ENCODE measurements at places on chromosomes 5 and 9. TPM values are rescaled to one million over a fixed set of nuclear protein-coding genes. Genes with fewer than 3 reads are reported as not detected.

- peak; percentile 40 for DNase-seq
Observed at GRCh38 chr9:72592502-72593403, 71.3 kb downstream of the TMC1 start.

DNA sequence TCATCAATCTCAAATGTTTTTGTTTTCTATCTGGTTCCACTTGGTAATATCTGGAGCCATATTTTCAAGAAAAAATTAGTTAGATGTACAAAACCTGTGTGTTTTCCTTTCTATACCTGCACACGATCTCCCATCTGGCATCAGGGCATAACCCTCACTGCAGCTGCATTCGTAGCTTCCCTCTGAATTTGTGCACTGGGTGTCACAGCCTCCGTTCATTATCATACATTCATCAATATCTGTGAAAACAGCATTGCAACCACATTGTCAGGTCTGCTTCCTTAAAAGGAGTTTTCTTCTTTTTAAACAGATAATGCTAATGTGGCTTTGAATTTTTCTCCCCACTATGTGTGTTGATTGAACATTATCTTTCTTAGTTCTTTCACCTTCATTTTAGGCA is 202.7 kb downstream of the FBN2 start:
- DNase-seq, result no peak

DNA sequence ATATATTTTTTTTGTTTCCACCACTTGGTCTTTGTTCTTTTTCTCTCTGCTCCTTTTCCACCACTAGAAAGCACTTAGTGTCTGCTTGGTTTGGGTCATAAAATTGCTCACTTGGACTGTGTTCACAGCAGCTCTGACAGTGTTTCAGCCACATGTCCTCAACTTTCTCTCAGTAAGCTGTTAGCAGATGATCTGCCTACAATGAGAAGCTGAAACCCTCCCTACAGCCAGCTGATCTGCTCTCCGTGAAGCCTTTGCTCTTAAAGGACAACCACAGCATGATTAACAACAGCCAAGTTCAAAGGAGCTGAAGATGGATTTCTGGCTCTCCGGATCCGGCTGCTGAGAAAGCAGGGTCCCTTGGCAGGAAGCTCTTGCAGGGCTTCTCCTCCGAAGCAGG is 31.6 kb downstream of the PRLR start:
- DNase-seq, result no peak

GRCh38 chr5:106205916-106206571 is 1464.7 kb downstream of the EFNA5 start:
- no peak for DNase-seq

GRCh38 chr9:136429683-136430491 is 9.8 kb downstream of the INPP5E start:
- no peak for DNase-seq

- no peak for DNase-seq
Observed at GRCh38 chr5:25095261-25095660, 450.5 kb upstream of the CDH10 start.

DNA sequence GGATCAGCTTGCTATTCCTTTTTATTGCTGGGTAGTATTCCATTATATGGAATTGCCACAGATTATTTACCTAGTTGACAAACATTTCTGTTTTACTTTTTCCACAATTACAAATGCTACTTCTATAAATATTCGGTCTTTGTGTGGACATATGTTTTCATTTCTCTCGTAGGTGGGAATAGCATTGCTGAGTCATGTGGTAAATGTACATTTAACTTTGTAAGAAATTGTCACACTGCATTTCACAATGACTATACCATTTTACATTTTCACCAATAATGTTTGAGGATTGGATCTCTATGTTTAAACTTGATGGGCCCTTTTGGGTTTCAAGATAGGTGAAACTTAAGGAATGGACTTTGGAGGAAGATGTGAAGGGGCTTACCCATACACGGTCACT is 19.7 kb downstream of the RAI14 start:
- DNase-seq, result no peak

DNA sequence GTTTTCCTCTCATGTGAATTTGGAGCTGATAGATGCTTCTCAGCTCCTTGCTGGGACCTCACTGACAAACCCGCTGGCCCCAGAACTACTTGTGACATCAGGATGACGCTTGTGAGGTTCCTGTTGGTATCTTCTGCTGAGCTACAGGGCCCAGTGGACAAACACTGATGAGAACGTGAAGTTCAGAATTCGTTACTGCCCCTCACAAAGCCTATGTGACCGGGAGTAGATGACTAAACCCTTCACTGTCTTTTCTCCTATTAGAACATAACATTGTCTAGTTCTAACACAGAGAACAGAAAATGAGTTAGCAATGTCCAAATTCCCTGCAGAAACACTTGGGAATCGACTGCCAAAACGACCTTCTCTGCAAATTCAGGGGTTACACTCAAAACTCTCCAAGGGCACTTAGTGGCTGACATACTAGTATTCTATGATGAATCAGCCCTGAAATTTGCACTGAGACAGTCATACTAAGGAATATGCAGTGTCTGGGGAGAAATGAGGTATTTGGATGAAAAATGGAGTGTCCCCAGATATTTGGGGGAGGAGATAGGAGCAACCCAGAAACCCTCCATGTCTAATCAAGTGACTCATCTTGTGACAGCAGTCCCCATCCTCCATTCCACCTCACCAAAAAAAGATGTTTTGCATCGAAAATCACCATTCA is 143.2 kb upstream of the TRIM32 start:
- no peak for DNase-seq

DNA sequence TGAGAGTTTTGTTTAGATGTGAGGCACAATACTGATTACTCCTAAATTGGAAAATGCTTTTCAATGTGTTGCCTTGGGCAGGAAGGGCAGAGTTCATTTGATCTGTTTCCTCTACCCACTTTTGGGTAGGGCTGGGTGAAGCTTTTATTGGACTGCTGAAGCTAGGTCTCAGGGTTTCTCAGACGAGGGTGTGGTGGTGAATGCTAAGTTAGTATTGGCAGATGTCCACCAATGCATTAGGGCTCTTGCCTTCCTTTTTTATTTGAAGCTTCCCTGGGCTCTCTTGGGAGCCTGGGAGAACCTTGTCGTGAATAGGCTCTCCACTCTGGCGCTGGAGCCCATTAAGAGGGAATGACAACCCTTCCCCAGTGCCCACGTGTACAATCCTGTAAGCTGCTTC is 23.1 kb downstream of the SPTAN1 start:
- peak; percentile 77 for DNase-seq

GRCh38 chr5:134738963-134739661 is 764 bp downstream of the CAMLG start:
- DNase-seq, result no peak

GRCh38 chr5:80998590-80998979 is 38.4 kb downstream of the RASGRF2 start:
- no peak for DNase-seq

- no peak for DNase-seq
Observed at GRCh38 chr9:96858018-96858573, 3.8 kb upstream of the ZNF782 start.

The TIMD4 gene
- total RNA-seq, result 0.72 TPM

The STOML2 gene
- total RNA-seq, result 96.3 TPM

The ARSK gene
- total RNA-seq, result 2.3 TPM

The PCDHA4 gene
- 0.93 TPM for total RNA-seq

The OLFML2A gene
- 2.8 TPM for total RNA-seq

The FBXW5 gene
- 142 TPM for total RNA-seq

The CDH9 gene
- total RNA-seq, result not detected

The CAVIN4 gene
- not detected for total RNA-seq

The RNF180 gene
- 0.96 TPM for total RNA-seq

The MYO10 gene
- total RNA-seq, result 87.8 TPM

The BSPRY gene
- 7.4 TPM for total RNA-seq

The ANKRD33B gene
- total RNA-seq, result 3.3 TPM

The DMAC1 gene
- total RNA-seq, result 89.3 TPM

The SPINK13 gene
- total RNA-seq, result not detected

The OSTF1 gene
- 71.2 TPM for total RNA-seq

The PPWD1 gene
- 25.6 TPM for total RNA-seq

Measured in mucosa of descending colon (tissue), 3 donors.